ENCODE measurements at places on chromosomes 16 and 17.

- DNase-seq = peak; percentile 46
These were observed 87.8 kb downstream of the SPAG9 start for GRCh38 chr17:51032850-51033249.

GRCh38 chr16:89633064-89633631 is 19.7 kb downstream of the DPEP1 start:
- peak; percentile 62 for DNase-seq

GRCh38 chr17:64008346-64008745 is 10.2 kb downstream of the PRR29 start:
- DNase-seq = no peak

GRCh38 chr16:20727181-20727580 is 14.4 kb downstream of the THUMPD1 start:
- no peak for DNase-seq

DNA sequence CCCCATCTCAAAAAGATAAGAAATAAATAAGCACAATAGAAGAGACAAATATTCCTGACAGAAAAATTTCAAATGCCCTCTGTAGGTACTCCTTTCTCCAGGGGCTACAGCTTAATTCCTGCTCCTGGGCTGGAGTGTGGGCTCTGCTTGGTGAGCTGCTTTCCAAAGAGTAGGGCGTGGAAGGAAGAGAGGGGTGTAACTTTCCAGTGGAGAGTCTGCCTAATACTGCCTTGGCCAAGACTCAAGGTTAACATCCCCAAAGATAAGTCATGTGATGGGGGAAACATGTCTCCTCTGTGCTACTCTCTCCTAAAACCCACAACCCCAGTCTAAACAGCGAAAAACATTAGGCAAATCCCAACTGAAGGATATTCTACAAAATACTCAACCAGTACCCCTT is 42.7 kb downstream of the TMC5 start:
- no peak for DNase-seq

GRCh38 chr17:46046957-46047356 is 47.9 kb downstream of the STH start:
- peak; percentile 33 for DNase-seq

DNA sequence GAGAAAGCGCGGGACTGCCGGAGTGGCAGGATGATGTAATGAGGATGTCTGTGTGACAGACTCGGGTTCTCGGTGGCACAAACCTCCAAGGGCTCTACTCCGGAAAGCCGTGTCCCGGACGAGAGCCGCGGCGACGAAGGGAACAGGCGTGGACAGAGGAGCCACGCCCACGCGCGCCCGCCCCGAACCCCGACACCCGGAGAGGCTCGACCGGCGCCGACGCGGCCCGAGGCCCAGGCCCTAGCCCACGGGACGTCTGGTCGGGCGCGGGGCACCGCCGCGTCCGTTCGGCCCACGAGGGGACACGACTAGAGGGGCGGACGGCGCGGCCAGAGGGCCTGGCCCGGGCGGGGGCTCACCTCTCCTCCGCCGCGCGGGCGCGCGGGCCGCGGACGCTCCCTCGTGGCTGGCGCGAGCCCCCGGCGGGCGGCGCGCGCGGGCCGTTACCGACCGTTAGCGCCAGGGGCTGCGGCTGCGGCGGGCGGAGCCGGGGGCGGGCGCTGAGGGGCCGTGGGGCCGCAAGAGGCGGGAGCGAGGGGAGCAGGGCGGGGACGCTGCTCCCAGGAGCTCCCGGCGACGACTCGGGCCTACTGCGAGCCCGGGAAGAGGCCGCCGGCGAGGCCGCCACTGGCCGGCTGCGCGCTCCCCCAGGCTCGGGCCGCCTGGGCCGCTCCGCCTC is 2.1 kb upstream of the IRX5 start:
- no peak for DNase-seq

DNA sequence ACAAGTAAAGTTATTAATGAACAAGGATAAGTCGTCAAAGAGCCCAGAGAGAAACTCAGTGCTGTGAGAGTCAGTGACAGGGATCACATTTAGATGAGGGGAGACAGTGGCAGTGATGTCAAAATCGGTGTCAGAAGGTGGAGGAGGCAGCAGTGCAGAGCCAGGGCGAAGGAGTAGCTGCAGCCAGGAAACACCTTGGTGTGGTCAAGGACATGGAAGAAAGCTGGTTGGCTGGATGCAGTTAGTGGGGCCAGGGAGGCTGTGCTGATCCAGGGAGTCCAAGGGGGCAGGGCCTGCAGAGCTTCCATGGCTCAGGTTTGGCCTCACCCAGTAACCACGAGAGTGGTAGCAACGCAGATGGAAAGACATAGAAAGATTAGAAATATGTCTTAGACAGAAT is 50.7 kb upstream of the ADORA2B start:
- DNase-seq = no peak

GRCh38 chr16:11524098-11524760 is 62.5 kb downstream of the LITAF start:
- DNase-seq = no peak

- no peak for DNase-seq
These were observed 330 bp downstream of the CASKIN2 start for GRCh38 chr17:75514919-75515495.

DNA sequence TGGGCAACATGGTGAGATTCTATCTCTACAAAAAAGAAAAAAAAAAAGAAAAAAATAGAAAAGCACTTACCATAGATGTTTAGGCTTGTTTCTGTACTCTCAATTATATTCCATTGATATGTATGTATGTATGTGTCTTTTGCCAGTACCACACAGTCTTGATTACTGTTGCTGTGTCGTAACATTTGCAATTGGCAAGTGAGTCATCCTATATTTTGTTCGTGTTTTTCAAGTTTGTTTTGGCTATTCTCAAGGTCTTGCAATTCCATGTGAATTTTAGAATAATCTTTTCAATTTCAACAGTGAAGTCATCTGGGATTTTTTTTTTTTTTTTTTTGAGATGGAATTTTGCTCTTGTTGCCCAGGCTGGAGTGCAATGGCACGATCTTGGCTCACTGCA is 19.3 kb downstream of the SPECC1 start:
- no peak for DNase-seq

DNA sequence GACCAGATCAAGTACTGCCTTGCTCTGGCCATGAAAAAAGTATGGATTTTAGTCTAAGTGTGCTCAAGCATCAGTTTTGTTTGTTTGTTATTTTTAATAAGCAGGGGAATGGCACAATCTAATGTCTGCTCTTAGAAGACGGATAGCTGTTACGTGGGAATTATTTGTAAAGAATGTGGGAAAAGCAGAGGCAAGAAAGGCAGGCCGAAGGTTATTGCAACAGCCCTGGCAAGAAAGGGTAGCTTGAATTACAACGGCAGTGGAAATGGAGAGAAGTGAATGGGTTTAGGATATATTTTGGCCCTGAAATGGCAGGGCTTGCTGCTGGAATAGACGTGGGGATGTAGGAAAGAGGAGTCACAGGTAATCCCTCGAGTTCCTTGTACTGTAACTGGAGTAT is 987 bp upstream of the HASPIN start:
- DNase-seq = no peak

GRCh38 chr16:72818236-72818845 is 229.6 kb downstream of the ZFHX3 start:
- peak; percentile 6 for DNase-seq

GRCh38 chr17:13678841-13679240 is 77.1 kb upstream of the HS3ST3A1 start:
- DNase-seq = no peak

- DNase-seq = no peak
These were observed 28.4 kb downstream of the MYH3 start for GRCh38 chr17:10628756-10629155.

DNA sequence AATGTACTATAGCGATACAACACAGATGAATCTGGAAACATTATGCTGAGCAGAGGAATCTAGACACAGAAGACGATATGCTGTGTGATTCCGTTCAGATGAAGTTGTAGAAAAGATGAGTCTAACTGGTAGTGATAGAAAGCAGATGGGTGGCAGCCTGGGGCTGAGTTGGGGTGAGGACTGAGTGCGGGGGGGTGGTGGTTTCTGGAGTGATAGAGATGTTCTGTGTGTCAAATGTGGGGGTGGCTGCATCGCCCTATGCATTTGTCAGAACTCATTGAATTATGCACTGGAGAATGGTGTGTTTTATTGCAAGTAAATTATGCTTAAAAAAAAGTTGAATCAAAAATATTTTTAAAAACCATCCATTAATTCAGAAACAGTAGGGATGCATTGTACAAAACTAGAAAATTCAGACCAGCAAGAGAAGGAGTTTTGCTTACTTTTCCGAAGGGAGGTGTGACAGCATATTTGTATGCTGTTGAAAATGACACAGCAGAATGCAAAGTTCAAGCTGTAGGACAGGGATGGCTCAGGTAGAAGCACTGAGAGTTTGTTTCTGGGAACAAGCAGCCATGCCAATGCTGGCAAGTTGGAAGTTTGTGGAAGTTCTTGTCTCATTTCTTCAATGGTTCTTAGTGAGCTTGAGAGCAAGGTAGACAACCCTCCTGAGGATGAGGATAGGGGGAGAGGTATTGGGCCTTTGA is 13.0 kb upstream of the DRG2 start:
- no peak for DNase-seq

DNA sequence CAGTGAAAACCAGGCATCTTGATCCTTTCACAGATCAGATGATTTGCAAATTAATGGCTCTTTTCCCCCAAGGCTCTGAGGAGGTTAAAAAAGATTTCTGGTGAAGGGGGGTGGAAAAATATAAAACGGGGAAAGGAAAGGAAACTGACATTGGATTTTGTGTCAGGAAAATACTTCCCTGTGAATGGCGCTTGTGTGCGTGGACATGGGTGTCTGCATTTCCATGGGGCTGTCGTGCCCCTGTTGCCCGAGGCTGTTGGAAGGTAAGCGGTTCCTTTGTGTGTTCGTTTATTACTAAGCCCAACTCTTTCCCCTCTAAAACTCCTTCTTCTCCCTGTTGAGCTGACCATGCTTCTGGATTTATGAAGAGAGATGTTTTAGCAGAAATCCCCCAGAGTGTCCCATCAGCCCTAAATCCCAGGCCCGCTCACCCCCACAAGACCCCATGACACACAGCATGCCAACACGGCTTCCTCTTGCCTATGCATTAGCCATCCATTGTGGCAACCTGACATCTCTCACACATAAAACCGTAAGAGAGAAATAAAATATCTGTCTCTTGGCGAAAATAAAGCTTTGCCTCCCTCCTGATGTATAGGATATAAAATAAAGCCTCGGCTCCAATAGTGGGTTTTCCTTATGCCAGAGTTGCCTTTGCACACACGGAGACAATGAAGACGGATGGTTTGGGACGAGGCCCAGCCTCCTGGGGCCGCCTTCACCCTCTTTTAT is 7.3 kb upstream of the LHX1 start:
- no peak for DNase-seq

DNA sequence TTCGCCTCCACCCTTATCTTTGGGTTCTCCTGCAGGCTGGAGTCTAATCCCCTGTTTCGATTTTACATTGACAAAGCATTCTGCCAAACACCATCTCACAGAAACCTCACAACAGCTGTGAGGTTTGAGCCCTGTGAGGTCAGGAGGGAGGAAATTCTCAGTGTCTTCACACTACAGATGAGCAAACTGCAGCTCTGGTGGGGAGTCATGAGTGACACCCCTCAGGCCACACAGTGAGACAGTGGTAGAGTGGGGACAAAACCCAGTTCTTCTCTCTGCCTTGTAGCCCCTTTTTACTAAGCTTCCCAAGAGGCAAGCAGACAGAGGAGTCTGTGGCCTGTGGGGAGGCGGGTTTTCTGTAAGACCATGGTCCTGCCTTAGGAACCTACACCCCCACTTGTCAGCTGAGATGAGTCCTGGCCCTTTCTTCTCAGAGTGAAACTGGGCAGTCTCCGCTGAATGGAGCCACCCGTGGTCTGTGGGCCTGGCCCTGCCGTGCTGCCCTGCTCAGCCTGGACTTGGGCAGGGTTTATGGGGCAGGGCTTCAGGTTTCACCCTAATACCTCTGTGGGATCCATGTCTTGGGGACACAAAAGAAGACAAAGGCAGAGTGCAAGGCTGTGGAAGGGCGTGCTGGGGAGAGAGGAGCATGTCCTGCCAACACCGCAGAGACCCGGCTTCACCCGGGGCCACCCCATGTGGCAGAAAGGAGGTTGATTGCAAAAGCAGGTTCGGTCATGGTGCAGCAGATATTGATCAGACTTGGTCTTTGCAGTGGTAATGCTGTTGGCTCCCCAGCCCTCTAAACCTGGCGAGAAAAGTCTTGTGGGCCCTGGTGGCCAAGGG is 59.0 kb downstream of the ABR start:
- no peak for DNase-seq

GRCh38 chr16:72604375-72604774 is 432.4 kb upstream of the PMFBP1 start:
- DNase-seq = no peak

DNA sequence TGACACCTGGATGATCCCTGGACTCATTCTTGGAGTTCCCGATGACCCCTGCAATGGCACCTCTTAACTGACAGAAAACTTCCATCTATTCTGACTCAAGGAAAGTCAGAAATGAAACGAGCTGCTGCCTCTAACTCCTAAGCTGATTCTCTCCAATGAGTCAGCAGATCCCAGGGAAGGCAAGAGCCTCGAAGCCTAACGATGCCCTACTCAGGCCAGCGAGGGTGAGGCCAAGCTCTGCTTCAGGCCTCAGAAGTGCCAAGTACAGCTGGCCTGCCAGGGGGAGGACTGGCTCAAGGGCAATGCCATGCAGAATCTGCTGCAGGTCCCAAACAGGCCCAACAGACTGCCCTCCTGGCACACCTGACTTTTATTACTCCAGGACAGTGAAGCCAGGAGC is 36.3 kb downstream of the PLXDC1 start:
- DNase-seq = peak; percentile 20

DNA sequence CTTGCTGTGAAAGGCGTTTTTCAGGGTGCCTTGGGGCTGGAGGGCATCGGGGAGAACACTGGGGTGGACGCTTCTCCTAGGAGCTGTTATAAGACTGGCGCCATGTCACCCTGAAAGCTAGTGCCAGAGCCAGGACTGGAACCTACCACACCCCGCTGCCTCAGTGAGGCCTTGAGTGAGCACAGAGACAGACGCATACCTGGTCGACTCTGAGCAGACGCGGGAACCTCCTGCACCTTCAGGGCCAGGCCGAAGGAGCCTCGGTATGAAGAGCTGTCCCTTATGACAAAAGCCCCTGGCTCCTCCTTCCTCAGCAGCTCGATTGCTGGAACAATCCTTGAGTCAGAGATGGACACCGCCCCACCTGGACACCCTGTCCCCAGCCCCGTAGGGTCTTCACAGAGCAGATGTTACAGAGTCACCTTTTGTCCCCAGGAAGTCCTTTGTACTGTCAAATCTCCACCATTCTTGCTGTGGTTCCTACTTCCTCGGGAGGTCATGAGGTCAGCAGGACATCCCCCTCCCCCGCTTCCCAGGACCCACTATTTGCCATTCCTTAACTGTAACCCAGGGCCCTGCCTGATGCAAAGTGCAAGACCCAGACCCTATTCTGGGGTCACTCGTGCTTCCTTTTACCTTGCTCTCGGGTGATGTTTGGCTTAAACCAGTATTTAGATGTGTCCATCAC is 17.0 kb downstream of the TNS4 start:
- DNase-seq = no peak

DNA sequence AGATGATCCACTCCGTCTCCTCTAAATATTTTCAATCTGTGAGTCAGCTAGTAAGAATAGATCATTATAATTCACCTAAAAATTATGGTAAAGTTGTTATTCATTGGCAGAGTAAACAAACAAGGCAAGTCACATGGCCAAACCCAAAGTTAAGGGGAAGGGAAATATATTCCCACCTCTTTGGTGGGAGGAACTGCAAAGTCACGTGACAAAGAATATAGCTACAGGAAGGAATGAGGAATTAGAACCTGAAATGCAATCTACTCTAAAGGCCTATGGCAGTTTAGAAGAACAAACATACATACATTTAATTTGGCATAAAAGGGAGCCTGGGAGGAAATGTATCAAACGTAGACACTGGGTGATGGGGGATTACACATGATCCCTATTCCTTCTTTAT is 48.9 kb downstream of the NOG start:
- DNase-seq = no peak

All from astrocyte (in vitro differentiated cells and primary cell).